Globus pallidus (tissue), 1 donor: ENCODE measurements at places on chromosomes 12 and 14.

DNA sequence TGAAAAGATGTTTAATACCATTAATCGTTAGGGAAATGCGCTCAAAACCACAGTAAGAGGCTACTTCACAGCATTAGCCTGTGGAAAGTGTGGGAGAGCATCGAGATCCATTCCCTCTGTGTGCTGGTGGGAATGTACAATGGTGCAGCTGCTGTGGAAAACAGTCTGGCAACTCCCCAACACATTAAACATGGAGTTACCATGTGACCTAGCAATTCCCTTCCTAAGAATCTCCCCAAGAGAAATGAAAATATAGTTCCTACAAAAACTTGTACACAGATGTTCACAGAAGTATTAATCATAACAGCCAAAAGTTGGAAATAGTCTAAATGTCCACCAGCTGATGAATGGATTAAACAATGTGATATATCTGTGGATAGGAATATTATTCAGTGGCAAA, 23.8 kb downstream of the MLXIP start:
- DNase-seq, result no peak

DNA sequence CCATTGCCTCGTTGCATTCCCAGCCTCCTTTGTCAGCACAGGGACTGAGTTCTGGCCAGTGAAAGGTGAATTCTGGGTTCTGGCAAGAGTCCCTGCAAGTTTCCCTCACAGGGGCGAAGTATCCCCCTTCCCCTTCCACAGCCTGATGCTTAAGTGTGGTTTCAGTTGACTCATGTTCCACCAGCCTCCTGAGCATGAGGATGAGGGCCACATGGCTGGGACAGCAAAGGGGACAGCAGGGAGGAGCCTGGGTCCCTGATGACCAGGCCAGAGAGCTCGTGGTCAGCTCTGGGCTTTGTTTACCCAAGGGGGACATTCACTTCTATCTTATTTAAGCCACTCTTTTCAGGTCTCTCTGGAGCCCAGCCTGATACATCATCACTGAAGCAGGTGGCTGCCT, 36.5 kb downstream of the CACNA2D4 start:
- DNase-seq, result no peak

DNA sequence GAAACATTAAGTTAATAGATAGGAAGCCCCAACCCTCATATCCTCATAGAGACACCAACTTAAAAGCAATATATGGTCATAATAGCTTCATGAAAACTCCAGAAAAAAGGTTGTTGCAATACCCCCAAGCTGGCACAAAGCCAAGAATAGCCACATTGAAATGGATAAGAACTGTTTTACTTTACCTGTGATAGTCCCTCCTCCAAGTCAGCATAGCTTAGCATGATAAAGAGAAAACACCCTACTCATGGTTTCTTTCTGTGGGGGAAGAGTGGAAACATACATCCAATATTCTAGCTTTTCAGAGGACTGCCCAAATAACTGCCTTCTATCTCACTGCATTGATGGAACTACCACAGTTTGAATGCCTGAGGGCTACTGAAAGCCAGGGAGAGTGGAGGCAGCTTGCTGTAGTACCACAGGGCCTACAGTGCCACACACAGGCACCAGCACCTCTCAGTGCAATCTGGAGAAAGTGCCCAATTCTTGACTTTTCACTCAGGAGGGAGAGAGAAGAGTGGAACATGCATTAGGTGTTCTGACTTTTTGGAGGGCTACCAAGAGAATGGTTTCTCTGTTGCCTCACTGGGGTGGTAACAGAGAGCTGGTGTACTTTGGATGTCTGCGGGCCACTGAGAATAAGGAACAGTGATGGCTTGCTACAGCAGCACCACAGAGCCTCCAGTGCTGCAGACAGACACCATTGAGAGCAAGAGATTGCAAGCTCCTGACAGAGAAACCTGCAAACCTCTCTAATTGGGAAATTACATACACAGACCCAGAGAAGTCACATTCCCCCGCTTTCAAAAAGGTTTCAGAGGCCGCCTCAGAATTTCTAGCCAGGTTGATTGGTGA, 157.1 kb upstream of the GARIN2 start:
- DNase-seq, result no peak

DNA sequence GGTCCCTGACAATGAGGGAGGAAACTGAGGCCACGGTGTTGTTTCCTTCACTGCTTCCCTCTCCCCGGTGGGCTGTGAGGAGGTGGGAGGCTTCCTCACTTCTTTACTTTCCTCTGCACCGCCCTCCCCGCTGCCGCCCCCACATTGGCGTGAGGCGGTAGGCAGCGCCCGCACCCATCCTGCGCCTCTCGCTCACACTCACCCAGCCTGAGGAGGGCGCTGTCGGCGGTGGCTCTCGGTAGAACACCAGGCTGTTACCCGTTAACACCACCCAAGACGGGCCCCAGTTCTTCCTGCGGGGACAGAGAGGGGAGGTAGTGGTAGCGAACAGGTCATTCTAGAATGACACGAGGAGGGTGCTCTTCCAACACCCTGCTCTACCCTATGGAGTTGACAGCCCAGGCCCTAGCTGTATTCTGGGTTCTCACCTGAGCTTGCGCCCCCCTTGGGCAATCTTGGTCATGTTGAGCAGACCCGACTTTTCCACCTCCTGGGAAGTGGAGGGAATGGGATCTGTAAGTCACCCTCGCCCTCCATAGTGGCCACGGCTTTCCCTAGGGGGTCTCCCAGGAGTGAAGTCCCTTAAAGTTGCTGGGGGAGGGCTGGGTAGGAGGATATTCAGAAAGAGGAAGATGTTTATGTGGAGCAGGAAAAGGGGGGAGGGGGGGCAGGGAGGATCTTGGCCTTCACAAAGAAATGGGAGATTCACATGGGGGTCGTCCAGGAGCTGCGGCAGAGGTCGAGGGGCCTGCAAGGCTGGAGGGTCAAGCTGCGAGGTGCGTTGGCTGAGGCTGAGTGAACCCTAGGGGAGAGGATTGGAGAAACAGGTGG, 3.3 kb downstream of the ARHGAP9 start:
- no peak for DNase-seq

DNA sequence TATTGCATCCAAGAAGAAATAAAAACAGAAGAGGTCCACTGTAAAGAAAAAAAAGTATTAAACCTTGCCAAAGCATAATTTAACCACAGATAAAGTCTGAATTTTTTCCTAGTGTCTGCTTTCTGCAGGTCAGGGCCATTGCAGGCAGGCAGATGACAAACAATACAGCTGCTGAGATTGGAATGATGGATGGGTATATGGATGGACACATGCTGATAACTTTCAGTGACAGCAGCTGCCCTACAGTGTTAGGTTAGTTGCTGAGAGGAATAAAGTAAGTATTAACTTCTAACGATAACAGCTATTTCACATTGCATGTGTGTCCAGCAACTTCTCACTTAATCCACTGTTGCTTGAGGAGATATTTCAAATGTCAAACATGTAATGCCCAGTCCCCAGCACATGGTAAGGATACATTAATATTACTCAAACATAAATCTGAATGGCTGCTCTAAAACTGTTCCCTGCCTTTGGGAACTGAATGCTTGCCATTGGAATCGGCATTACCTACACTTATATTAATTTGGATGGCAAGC, 515.3 kb downstream of the RMST start:
- DNase-seq, result no peak

GRCh38 chr12:128643155-128643554, 180.6 kb downstream of the SLC15A4 start:
- DNase-seq, result no peak

DNA sequence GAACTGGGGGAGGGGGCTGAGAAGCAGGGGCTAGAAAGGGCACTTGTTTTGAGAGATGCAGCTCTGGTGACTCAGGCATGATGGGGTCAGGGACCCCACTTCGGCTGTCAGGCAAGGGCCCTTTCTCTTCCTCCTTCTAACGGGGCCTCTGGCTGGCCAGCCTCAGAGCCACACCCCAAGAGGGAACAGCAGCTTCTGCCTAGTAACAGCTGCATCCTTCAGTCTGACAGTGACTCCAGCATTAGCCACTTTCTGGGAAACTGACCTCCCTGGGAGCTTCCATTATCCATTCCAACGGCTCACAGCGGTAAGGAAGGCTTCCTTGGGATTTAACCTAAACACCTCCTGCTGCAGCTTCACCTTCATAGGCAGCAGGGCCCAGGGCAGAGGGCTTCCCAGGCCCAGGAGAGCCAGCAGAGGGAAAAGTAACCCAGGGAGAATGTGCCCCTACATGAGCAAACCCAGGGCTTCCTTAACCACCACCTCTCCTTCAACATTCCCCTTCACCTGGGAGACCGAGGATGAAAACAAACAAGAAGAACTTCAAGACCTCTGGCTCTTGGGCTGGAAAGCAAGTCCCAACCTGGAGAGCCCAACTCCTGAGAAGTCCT, 2.7 kb downstream of the NCKAP5L start:
- DNase-seq, result peak; percentile 34

GRCh38 chr14:63457498-63457897, 85.7 kb downstream of the PPP2R5E start:
- DNase-seq, result no peak

- no peak for DNase-seq
Observed at GRCh38 chr14:26522967-26523366, 74.9 kb downstream of the NOVA1 start.

DNA sequence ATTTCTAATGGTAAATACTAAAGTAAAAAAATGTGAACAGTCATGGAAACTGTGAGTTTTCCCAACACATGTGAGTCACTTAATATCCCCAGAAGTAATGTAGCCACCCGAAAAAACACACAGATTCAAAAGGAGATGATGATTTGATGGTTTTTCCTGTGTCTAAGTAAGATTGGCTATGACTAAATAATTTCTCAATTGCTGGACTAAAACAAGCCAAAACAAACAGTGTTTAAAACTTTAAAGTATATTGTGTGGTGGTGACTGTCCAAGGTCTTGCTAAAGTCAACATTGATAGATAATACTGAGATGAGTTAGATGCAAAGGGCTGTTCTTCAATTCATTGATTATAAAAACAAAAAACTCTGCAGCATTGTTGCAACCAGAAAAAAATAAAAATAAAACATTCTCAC, 89.6 kb upstream of the SOX5 start:
- no peak for DNase-seq

DNA sequence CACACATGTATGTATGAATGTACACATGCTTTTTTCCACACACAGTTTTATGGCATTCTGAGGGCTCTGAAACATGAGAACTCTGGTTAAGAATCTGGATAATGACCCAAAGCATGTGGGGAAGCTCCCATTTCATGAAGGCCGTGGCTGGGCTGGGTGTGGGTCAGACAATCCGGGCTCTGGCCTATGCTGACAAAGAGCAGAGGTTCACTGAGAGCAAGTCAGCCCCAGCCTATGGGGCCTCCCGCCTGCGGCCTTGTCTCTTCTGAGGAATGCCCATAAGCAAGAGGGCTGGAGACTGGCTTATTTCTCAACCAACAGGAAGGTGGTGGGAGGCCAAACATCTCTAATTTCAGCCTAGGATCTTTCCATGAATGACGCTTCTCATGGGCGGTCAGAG, 8.5 kb downstream of the MYH6 start:
- no peak for DNase-seq

- no peak for DNase-seq
Observed at GRCh38 chr12:64730588-64730969, 28.6 kb downstream of the GNS start.

- DNase-seq, result no peak
Observed at GRCh38 chr12:16607906-16608775, 2.2 kb upstream of the LMO3 start.
